ENCODE measurements at places on chromosomes 12 and 14. TPM values are rescaled to one million over a fixed set of nuclear protein-coding genes. Genes with fewer than 3 reads are reported as not detected.
A peak's percentile ranks its signal among the peaks of the same experiment; 100 is the strongest.

- H3K27me3 ChIP-seq = no peaks in the 10 kb centered on the region
- no peak for DNase-seq
- H3K27ac ChIP-seq = peak within 1 kb of the TSS; percentile 64
- H3K4me1 ChIP-seq = peaks cover 14% of the 10 kb centered on the region
Observed at GRCh38 chr12:53097564-53098353, at the start of gene IGFBP6. Gene IGFBP6, plus strand, starts transcription at chr12:53097667. Its CDS starts 51 bp downstream, at chr12:53097718.

The CEBPE gene
- 0.08 TPM for total RNA-seq

DNA sequence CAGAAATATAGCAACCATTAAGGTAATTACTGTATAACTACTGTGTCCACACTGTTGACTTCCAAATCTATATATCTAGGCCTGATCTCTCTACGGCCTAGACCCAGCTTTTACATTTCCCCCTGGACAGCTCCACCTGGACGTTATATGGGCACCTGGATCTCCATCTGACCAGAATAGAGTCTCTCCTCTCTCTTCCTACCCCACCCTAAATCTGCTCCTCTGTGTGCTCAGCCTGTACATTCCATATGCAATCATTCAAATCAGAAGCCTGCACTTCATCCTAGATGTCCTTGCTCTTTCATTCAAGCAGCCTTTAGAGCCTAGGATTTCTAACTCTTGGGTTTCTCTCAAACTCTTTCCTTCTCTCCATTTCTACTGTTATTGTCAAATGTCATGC lies 255.0 kb downstream of the PAX9 start:
- peaks cover 4% of the 10 kb centered on the region for H3K27me3 ChIP-seq
- H3K4me3 ChIP-seq = no peak overlapping the region
- H3K36me3 ChIP-seq = no peaks in the 10 kb centered on the region
- DNase-seq = no peak
- H3K27ac ChIP-seq = no peak overlapping the region
- no peaks in the 10 kb centered on the region for H3K4me1 ChIP-seq

The RGS6 gene
- total RNA-seq = 0.17 TPM

GRCh38 chr12:88662961-88663360 lies 82.7 kb upstream of the KITLG start:
- peaks cover 2% of the 10 kb centered on the region for H3K4me1 ChIP-seq
- no peak for DNase-seq
- no peaks in the 10 kb centered on the region for H3K36me3 ChIP-seq
- no peak overlapping the region for H3K4me3 ChIP-seq
- no peaks in the 10 kb centered on the region for H3K27me3 ChIP-seq

DNA sequence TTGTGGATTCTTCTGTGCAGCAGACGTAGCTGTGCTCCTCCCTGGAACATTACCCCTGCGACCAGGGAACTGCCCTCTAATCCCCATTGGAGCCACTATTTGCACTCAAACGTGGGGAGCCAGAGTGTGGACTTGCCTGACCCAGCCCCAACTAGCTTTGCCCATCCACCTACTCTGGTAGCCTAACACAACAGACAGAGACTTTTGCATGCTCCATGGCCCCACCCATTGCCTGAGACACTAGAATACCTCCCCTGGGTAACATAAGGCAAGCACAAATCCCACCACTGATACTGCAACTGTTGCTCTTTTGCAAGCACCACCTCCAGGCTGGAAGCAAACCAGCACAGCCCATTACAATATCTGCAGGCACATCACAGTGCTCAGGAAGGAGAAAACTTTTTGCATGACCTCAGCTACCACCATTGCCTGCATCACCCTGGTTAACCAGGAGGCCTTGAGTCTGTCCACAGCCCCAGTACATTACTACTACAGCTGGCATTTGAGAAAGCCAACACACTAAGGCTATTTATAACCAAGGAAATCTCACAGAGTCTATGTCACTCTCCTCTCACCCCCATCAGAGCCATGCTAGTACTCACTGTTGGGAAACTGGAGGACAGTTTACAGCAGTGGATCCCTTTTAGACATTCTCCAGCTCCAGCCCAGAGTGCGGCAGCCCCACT lies 15.0 kb downstream of the CEP128 start:
- H3K4me1 ChIP-seq = no peaks in the 10 kb centered on the region
- no peaks in the 10 kb centered on the region for H3K27me3 ChIP-seq
- no peak overlapping the region for H3K27ac ChIP-seq

The MYH6 gene
- 0.17 TPM for total RNA-seq

DNA sequence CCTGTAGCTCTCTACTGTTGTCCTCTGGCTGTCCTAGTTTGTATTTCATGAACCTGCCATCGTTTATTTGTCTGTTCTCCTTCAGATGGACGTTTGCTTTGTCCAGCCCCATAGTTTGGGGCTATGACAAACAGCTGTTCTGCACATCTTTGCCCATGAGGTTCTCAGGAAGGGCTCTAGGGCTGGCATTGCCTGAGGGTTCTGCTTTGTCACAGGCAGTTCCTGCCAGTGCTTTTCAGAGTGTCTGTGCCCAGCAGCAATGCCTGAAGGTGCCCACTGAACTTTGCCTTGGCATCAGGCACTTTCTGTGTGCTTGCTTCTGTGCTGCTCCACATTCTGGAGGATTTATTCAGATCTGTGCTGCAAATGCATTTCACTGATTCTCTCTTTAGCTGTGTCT lies 361.3 kb downstream of the TMEM121 start:
- no peak overlapping the region for H3K27ac ChIP-seq
- H3K27me3 ChIP-seq = no peaks in the 10 kb centered on the region
- no peak overlapping the region for H3K4me3 ChIP-seq
- H3K36me3 ChIP-seq = no peaks in the 10 kb centered on the region
- H3K4me1 ChIP-seq = no peaks in the 10 kb centered on the region

DNA sequence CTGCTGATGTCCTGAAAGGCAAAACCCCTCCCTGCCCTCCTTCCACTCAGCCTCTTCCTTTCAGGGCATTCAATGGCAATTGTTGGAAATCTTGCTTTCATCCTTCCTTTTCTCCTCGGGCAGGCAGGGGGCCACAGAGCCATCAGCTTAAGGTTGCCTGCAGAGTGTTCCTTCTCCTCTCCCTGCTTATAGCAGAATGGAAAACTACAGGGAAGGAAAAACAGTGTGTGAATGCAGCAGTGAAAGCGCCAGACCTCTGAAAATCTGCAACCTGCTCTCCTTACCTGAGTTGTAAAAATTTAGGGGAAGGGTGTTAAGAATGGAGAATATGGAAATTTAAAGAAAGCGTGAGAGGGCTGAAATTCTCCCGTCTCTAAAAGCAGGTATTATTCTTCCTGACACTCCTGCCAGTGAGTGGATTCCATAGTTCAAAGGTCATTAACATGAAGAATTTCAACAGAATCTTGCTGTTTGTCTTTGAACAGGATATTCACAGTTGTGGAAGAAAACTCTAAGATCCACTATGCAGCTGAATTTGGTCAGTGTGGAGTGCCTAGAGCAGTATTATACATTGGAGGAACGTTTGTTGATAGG lies 348.8 kb downstream of the KCNH5 start:
- H3K36me3 ChIP-seq = no peaks in the 10 kb centered on the region
- H3K4me1 ChIP-seq = peaks cover 4% of the 10 kb centered on the region
- no peaks in the 10 kb centered on the region for H3K27me3 ChIP-seq
- no peak overlapping the region for H3K4me3 ChIP-seq

DNA sequence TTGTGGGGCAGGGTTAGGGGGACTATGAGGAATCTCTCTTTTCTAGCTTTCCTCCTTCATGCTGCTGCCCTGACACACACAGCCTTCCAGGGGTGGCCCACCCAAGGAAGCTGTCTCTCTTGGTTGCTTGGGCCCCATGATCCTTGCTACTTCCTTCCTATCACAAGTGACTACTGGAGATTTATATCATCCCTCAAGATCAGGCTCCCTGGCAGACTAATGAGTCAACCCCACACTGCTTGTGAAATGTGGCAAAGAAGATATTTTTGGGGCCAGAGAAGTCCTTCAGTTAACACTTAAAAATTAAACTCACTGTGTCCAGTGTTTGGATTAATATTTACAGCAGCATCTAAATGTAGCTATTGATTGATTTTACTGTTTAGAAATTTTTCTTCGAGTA lies 1.5 kb downstream of the OR4E1 start:
- DNase-seq = no peak
- no peak overlapping the region for H3K4me3 ChIP-seq
- no peaks in the 10 kb centered on the region for H3K36me3 ChIP-seq
- H3K4me1 ChIP-seq = no peaks in the 10 kb centered on the region

GRCh38 chr12:55743406-55744339 lies 751 bp downstream of the GDF11 start:
- H3K27me3 ChIP-seq = no peaks in the 10 kb centered on the region
- peak overlapping the region; percentile 7 for H3K4me3 ChIP-seq
- H3K27ac ChIP-seq = peak overlapping the region; percentile 13
- no peaks in the 10 kb centered on the region for H3K36me3 ChIP-seq

- no peaks in the 10 kb centered on the region for H3K36me3 ChIP-seq
- no peaks in the 10 kb centered on the region for H3K4me1 ChIP-seq
- no peak overlapping the region for H3K27ac ChIP-seq
- no peak for DNase-seq
- H3K27me3 ChIP-seq = no peaks in the 10 kb centered on the region
- H3K4me3 ChIP-seq = no peak overlapping the region
Observed at GRCh38 chr12:84712747-84713146, 199.9 kb downstream of the SLC6A15 start.

The GPRC5D gene
- total RNA-seq = not detected

- H3K4me3 ChIP-seq = no peak overlapping the region
- no peaks in the 10 kb centered on the region for H3K27me3 ChIP-seq
- no peak for DNase-seq
- no peaks in the 10 kb centered on the region for H3K4me1 ChIP-seq
- no peaks in the 10 kb centered on the region for H3K36me3 ChIP-seq
- H3K27ac ChIP-seq = peak overlapping the region; percentile 9
Observed at GRCh38 chr12:69036999-69037398, 104.0 kb upstream of the CPM start.

DNA sequence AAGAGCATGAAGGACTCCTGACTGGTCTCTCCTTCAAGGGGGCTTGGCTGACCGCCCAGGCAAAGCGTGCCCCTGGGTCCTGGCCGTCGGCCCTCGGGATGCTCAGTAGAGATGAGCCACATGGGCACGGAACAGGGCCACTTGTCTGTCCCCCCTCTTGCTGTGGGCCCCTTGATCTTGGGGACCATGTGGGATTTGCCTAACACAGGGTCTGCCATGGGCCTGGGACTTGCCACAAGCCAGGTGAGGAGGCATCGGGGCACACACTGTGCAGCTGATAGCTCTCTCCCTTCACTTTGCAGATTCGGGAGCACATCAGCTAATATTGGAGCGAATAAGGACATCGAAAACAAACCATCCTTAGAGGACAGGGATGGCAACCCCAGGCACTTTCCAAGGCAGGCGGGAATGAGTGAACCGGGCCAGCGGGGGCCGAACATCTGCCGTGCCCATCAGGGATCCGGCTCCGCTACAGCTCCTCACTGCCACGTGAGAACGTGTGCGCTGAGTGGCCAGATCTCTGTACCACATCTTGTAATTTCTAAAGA lies 88.1 kb downstream of the PIWIL1 start:
- peak; percentile 16 for DNase-seq
- H3K4me3 ChIP-seq = no peak overlapping the region
- no peaks in the 10 kb centered on the region for H3K36me3 ChIP-seq
- H3K4me1 ChIP-seq = no peaks in the 10 kb centered on the region
- no peaks in the 10 kb centered on the region for H3K27me3 ChIP-seq

The TAS2R8 gene
- total RNA-seq = not detected

DNA sequence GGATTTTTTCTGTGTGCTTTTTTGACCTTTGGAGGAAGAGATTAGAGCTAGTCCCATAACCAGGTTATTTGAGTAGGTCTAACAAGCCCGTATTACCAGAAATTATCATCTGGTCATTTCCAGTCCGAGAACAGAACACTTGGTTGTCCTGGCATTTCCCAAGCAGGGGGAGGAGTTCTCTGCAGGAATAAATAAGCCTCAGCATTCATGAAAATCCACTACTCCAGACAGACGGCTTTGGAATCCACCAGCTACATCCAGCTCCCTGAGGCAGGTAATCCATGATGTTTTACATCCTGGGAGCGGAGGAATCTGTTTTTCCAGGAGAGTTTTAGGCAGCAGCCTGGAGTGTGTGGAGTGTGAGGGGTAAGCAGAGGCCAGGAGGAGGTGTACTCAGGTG lies at the start of gene SERPINA3:
TSS of gene SERPINA3 (plus strand) at position 218 of the 400 bp plus-strand sequence. CDS start 2,051 bp downstream, outside the sequence.
- H3K27me3 ChIP-seq = no peaks in the 10 kb centered on the region
- H3K4me3 ChIP-seq = peak within 1 kb of the TSS; percentile 99
- H3K36me3 ChIP-seq = peaks cover 4% of the 10 kb centered on the region
- H3K27ac ChIP-seq = peak within 1 kb of the TSS; percentile 76
- no peak for DNase-seq
- H3K4me1 ChIP-seq = peaks cover 38% of the 10 kb centered on the region

DNA sequence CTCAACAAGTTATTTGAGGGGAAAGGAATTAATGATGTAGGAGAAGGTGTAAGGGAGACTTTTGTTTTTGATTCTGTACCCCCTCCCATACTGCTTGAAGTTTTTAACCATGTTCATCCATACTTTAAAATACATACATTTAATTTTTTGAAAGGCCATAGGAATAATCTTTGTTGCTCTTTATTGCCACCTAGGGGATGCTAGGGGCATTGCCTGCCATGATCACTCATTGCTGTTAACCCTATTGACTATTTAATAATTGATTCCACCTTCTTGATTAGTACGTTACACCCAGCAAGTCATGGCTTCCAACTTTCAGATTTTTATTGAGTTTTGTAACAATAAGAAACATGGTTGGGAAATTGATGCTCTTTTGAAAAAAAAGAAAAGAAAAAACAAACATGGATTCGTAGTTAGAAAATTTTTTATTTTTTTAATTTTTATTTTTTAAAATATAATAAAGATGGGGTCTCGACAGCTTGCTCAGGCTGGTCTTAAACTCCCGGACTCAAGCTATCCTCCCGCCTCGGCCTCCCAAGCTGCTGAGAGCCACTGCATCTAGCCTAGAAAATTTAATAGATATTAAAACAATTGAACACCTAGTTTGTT lies 8.5 kb upstream of the PRKAB1 start:
- H3K4me3 ChIP-seq = no peak overlapping the region
- DNase-seq = no peak
- H3K27me3 ChIP-seq = no peaks in the 10 kb centered on the region
- H3K36me3 ChIP-seq = no peaks in the 10 kb centered on the region
- no peaks in the 10 kb centered on the region for H3K4me1 ChIP-seq

DNA sequence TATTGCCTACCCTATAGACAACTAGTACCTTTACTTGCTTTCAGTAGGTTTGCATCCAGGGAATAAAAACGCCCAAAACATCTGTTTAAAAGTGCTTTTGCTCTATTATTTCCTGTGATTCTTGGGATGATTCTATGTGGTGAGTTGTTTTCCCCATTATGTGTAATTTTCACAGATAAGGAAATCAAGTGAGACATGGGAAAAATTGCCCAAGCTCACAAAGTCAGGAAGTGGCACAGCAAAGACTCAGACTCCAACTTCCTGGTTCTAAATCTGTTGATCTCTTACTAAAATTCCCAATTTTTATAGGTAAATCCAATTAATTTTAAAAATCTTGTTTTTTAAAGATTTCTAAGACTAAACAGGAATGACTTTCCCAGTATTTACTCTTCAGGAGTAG lies 39.0 kb downstream of the NID2 start:
- H3K36me3 ChIP-seq = no peaks in the 10 kb centered on the region
- no peak overlapping the region for H3K4me3 ChIP-seq
- H3K4me1 ChIP-seq = no peaks in the 10 kb centered on the region
- DNase-seq = no peak
- H3K27me3 ChIP-seq = no peaks in the 10 kb centered on the region
